GM13977 (cell line): ENCODE measurements at places on chromosomes 1 and 21.

DNA sequence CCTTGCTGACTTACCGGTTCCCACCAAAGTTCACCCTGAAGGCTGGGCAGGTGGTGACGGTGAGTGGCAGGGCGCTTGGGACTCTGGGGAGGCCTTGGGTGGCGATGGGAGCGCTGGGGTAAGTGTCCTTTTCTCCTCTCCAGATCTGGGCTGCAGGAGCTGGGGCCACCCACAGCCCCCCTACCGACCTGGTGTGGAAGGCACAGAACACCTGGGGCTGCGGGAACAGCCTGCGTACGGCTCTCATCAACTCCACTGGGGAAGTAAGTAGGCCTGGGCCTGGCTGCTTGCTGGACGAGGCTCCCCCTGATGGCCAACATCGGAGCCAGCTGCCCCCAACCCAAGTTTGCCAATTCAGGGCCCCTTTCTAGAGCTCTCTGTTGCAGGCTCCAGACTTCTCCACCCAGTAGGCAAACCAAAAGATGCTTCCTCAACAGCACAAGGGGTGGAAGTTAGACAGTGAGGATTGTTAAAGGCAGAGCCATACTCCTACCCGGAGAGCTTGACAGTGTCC, 16.4 kb upstream of the SEMA4A start:
- DNase-seq = no peak

DNA sequence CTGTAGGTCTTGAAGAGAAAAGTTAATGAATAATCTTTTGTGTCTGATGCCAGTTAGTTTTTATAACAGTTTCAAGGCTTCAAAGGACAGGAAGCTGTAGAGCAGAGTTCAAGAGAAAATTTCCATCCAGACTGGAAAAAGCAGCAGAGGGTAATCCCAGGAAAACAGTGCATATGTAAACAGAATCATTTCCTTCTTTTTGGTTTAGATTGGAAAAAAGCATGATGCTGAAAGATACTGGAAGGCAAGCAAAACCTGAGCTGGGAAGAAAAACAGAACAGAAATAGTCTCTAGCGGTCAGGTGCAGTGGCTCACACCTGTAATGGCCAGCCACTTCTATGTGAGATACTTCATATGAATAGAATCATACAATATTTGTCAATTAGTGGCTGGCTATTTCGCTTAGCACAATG, 71.9 kb downstream of the ZSWIM5 start:
- no peak for DNase-seq

- no peak for DNase-seq
These were observed 59.0 kb downstream of the NFASC start for GRCh38 chr1:204929487-204930154.

- DNase-seq = no peak
These were observed 122.5 kb downstream of the GIPC2 start for GRCh38 chr1:78168306-78168705.

DNA sequence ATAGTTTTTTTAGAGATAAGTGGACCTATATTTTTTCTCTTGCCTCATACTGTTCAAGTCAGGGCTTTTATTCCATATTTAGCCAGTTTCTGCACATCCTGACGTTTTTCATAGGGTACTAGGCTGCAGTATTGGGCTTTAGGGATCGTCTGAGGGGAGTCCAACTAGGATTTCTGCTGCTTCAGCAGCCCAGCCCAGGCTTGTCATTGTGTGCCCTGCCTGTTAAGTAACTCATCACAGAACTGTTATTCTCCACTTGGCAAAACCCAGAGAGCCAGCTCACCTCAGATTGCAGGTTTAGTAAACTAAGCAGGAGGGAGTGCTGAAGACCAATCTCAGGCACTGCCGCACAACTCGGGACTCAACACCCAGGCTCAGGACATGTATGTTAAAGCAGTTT, 2.8 kb downstream of the GALNT2 start:
- no peak for DNase-seq

GRCh38 chr1:159957824-159958268, 3.8 kb upstream of the SLAMF9 start:
- DNase-seq = no peak

DNA sequence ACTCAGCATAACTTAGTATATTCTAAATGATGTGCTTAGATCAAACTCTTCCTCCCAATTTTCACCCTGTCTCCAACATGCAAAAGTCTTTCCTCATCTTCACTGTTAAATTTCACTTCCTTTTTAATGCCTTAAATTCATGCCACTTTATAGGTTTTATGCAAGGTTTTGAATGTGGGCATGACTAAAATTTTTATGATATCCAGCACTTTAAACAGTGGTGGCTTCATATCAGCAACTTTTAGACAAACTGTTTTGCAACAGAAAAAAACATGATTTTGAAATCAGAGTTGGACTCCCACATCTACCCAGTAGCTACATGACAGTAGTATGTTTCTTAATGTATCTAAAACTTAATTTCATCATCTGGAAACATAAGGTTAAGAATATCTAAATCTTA, 84.7 kb upstream of the ZP4 start:
- no peak for DNase-seq

DNA sequence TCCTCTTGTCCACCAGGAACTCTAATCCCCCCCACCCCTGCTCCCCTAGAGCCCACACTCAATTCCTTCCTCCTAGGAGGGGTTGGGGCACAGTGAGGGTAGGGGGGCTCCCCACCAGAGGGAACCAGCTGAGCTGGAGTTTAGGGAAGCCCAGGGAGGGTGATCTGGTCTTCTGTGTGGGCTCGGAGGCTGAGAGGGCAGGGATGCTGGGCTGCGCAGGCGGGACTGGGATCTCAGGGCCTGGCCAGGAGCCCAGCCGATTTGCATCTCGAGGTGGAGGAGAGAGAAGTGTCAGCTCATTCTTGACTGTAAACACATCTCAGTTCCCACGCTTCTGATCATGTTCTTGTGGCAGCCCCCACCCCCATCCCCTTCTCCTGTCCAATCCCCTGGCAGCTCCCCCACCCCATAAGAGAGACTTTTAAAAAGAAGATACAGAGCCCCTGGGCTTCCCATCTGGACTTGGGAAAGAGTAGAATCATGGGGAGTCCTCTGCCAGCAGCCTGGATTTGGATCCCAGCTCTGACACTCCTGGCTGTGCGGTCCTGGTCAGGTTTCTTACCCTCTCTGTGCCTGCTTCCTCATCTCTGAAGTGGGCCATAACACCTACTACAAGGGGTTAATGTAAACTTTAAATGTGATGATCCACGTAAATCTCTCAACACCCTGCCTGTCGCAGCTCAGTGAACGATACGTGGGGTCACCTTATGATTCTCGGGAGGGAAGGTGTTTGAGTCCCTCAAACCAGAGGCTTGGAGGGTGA, 6.6 kb downstream of the PEAR1 start:
- no peak for DNase-seq

DNA sequence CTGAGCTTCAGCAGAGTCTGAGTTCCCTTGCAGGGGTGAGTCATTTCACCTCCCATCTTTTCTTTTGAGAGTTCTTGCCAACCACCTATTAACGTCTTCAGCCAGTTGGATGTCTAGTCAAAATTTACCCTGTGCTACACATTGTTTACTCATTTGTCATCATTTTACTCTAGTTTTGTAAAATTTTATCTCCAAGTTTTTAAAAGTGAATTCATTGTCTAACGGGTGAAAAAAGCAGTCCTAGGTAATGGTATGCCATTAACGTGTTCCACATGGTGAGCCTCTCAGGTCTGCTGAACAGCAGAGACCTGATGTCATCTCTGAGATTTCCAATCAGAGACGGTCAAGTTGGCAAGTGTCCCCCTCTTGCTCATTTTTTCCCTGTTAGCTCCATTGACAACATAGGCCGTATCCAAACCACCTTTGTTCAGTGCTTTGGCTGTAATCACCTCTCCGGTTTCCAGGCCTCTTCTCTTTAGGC, 85.4 kb downstream of the TBX15 start:
- no peak for DNase-seq

DNA sequence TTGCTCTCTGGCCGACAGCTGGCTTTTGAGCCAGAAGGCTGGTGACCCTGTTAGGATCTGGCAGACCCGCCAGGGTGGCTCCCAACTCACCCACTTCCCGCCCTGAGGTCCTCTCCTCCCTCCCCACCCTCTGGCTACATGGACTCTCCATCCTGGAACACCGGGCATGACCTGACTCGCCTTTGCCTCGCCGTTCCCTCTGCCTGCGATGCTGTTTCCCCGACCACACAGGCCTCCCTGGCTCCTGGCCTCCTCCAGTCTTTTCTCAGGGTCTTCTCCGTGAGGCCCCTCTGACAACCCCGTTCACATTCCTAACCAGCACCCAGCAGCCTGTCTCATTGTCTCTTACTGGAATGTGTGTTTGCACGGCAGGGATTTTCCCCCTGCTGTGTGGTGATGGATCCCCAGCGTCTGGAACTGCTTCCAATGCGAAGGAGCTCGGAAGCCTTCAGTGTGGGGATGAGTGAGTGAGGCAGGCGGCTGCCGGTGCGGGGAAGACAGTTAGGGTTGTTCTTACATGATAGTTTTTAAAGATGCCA, 46.0 kb upstream of the POFUT2 start:
- DNase-seq = no peak

DNA sequence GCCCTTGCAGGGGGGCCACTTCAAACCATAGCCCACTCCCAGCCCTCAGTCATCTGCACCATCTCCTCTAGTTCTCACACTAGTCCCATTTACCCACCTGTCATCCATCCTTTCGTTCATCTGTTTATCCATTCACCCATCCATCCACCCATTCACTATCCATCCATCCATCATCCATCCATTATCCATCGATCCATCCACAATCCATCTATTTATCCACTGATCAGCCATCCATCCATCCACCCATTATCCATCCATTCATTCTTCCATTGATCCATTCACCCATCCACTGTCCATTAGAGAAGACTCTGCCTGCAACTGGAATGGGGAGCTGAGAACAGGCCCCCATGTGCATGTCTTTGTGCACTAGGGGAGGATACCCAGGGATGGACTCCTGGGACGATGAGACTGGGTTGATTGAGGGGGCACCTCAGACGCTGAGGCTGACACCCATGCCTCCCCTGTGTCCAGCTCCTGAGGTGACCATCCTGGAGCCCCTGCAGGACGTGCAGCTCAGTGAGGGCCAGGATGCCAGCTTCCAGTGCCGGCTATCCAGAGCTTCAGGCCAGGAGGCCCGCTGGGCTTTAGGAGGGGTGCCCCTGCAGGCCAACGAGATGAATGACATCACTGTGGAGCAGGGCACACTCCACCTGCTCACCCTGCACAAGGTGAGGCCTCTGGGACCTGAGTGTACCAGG, 97.9 kb downstream of the TRIM11 start:
- no peak for DNase-seq

- DNase-seq = no peak
These were observed 62.8 kb downstream of the TOR3A start for GRCh38 chr1:179144626-179145025.

GRCh38 chr1:241219449-241219848, 137.6 kb downstream of the RGS7 start:
- no peak for DNase-seq

GRCh38 chr1:5764959-5765358, 227.3 kb downstream of the NPHP4 start:
- DNase-seq = no peak

DNA sequence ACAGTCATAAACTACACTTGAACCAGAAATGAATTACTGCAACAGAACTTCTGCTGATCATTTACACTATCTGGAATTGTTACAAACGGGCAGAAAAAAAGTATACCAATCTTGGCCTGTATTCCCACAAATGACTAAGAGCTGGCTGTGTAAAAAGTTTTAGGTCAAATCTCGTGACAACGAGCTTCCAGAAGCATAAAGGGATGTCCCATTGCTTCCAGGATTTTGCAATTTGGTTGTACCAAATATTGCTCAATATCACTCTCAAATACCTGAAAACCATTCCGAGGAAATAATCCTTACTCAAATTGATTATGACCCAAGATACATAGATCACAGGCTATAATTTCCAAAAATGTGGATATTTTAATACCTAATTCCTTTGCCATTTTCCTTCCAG, 175.6 kb downstream of the TBX15 start:
- no peak for DNase-seq

- DNase-seq = no peak
These were observed 74.9 kb downstream of the RRAGC start for GRCh38 chr1:38784452-38785284.

GRCh38 chr1:55916907-55917306, 662.5 kb downstream of the PLPP3 start:
- no peak for DNase-seq

DNA sequence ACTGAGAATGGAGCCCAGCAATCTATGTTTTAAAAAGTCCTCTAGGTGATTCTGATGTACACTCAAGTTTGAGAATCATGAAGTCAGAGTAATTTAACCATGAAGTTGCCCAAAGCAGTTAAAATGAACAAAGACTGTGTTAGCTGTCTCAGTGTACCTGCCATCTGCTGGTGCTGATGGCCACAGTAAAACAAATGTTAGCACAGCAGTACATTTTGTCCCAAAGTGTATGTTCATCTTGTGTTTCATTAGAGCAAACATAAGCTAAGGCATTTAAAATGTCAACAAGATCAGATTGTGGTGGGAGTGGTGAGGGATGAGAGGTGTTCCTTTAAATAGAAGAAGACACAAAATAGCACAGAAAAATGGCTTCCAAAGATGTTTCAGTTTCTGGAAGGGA, 31.1 kb downstream of the FYB2 start:
- DNase-seq = no peak

DNA sequence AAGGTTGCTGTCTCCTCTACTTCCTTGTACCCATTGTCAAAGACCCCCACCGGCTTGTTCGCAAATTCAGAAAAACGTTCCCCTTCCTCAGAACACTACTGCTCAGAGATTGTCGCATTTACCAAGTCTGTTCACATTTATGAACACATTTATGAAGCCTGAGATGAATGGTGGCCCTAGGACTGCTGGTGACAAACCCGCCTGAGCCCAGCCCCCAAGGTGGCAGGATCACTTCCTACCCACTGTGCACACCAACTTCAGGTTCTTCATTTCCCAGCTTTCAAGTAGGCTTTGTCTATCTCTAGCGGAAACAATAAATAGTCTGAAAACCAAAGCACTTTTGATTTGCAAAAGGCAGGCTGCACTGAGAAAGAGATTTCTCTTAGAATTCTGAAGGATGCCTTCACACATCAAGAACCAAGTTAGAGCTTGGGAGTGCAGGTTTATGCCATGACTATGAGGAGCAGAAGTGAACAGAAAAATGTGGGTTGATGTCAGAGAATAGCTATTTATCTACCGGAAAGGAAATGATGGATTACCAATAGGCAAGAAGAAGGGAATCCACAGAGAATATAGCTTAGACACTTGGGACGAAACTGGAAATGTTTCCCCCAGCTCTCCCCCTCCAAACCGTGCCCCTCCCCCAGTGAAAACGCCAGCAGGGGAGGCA, 200.5 kb downstream of the TOMM20 start:
- DNase-seq = no peak

DNA sequence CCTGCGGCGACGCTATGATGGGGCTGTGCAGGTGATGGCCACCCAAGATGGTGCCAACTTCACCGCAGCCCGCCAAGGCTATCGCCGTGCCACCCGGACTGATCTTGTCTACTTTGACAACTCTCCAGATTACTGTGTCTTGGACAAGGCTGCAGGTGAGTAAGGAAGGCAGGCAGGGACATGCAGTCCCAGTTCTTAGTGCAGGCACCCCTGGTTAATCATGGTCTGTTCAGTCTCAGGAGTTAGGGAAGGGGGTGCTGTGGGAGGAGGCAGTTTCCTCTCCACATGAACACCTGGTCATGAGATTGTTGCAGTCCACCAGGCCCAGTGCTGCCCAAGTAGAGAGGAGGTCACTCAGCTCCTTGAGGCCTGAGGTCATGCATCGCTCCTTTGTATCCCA, 8.5 kb downstream of the WNT2B start:
- no peak for DNase-seq
